ENCODE measurements at places on chromosomes 13 and 19. TPM values are rescaled to one million over a fixed set of nuclear protein-coding genes. Genes with fewer than 3 reads are reported as not detected.

The CLEC11A gene
- total RNA-seq = 8.4 TPM

The FAAP24 gene
- total RNA-seq = 1.8 TPM

The C19orf81 gene
- not detected for total RNA-seq

The SELENOV gene
- total RNA-seq = not detected

The ZNF575 gene
- total RNA-seq = 4.6 TPM

The GPR12 gene
- not detected for total RNA-seq

The IL11 gene
- 0.23 TPM for total RNA-seq

The NLRP7 gene
- total RNA-seq = not detected

The ZGLP1 gene
- 1.3 TPM for total RNA-seq

The RFPL4A gene
- total RNA-seq = not detected

All from aorta (tissue), 5 donors.